ENCODE measurements at places on chromosomes 16 and 17.

GRCh38 chr17:28057731-28058246, 15.3 kb downstream of the NLK start:
- no peak for DNase-seq

- peak; percentile 78 for DNase-seq
Observed at GRCh38 chr16:69397821-69398521, 12.2 kb upstream of the TERF2 start.

DNA sequence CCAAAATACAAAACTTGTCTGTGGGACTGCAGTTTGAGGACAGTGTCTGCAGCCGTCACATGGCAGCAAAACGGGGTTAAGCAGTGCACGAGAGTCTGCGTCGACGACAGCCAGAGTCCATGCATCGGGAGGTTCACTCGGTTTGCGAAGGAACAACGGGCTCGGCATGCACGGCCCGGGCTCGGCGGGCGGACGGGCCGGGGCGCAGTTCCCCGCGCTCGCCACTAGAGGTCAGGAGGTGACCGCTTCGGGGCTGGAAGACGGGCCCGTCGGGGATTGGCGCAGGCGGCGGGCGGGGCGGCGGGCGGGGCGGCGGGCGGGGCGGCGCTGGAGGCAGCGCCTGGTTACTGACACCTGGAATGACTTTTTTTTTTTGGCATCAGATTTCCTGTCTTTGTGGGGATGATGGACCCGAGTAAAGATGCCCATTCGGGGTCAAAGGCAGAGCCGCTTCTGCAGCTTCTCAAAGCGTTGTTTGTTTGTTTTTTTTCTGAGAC, 6.5 kb downstream of the SCGB1C2 start:
- DNase-seq, result peak; percentile 56

DNA sequence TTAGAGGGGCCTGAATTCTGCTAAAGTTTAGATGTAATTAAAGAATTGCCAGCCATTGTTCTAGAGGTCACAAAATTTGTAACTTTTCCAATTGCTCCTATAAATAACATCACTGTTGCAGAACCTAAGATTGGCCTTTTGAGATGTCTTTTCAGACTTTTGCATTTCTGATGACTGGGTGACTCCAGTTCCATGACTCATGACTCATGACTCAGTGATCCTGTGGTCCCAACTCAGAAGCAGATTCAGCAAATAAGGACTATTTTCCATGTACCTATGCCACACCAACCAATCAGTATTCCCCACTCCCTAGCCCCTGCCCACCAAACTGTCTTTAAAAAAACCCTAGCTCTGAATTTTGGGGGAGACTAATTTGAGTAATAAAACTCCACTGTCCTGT, 740.9 kb downstream of the CDH8 start:
- peak; percentile 1 for DNase-seq

DNA sequence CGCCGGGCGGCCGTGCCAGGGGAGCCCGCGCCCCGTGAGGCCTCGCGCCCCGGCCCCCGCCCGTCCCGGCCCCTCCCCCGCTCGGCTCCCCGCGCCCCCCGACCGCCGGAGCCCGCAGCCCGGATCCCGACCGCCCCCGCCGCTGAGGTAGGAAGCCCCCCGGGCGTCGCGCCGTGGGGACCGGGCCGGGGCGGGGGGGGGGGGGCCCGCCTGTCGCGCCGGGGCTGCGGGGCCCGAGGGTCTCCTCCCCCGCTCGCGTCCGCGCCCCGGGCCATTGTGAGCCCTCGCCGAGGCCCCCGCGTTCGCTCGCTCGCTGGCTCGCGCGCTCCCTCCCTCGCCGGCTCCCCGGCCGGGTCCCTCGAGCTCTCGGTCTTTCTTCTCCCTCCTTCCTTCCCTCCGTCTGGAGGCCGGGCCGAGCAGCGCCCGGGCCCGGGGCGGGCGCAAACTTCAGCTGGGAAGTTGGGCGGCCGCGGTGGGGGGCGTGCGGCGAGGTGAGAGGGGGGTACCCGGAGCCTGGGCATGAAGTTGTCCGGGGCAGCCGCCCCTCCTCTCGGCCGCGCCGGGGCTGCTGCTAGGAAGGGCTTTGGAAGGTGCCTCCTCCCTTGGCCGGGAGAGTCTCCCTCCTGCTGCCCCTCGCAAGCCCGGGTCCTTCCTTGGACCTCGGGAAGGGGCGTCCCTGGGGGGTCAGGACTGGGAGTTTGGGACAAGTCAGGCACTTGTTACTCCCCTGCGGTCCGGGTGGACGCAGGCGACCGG, 419 bp downstream of the GLIS2 start:
- DNase-seq, result no peak

GRCh38 chr16:80997964-80998620, 8.6 kb downstream of the CMC2 start:
- DNase-seq, result no peak

GRCh38 chr16:81730090-81731051, 48.7 kb upstream of the PLCG2 start:
- DNase-seq, result peak; percentile 81

GRCh38 chr17:50234581-50234980, 33.1 kb upstream of the COL1A1 start:
- no peak for DNase-seq

GRCh38 chr16:31880322-31880979, 6.8 kb downstream of the ZNF267 start:
- DNase-seq, result peak; percentile 46
